ENCODE measurements at places on chromosomes 7 and 10. TPM values are rescaled to one million over a fixed set of nuclear protein-coding genes. Genes with fewer than 3 reads are reported as not detected.

- no peak for DNase-seq
These were observed 45.9 kb downstream of the CREM start for GRCh38 chr10:35172574-35172973.

DNA sequence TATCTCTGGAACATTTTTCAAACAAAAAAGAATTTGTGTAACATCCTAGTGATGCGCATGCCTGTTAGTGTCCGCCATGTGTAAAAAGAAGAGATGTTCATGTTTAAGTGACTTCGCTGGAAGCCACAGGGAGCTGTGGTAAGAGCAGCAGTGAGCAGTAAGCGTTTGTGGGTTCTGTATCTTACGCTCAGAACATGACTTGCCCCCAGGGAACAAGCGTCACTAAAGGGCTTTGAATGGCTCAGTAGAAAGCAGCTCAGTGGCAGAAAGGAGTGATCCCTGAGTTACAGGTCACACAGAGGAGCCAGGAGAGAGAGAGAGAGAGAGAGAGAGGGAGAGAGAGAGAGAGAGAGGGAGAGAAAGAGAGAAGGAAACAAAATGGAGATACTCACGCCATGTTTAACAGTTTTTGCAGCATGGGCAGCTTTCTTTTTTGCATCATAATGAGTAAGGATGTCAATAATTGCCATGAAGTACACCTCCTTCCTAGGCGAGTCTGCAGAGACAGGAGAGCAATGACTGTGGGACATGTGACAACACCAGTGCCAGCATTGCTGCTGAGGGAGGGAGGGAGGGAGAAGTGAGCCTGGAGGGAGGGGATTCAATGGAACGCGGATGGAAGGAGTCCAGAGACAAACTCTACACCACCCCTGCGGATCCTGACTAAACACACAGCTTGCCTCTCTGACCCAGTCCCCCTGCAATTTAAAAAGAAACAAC is 174.6 kb downstream of the PIP4K2A start:
- no peak for DNase-seq

The HOXA2 gene
- not detected for total RNA-seq

DNA sequence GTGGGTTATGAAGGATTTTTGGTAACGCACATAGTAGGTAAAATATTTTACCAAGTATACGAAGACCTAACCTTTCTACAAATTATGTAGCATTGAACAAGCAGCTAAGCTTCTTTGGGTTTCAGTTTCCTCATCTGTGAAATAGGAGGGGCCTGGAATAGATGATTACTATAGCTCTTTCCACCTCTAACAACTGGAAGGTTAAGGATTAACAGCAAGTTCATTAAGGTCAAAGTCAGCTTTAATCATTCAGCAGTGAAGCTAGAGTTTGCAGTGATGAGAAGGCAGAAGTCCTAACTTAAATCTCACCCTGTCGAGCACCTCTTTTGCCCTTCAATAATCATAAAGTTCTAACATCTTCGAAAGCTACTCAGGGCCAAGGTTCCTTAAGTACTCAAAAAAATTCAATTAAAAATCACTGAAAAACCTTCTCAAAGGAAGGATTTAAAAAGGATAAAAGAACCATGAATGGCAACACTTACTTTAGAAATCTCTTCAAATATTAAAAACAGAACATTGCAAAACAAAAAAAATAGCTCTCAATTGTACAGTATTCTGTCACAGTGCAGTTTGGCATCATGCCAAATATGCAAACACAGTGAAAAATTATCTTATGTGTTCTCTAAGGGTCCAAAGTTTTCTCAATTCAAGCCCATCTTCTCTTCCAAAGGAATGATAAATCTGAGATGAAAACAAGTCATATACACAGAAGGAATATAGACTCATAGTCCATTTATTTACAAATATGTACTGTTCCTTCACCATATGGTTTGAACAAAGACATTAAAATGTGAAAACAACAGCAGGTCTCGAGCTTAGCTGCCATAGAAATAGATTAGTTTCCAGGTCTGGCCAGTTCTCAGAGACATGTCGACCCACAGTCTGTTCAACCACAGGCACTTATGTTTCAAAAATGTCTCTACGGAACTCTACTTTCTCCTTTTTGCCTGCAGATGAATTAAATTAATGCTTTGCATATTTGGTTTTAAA is 152.0 kb upstream of the SLC13A1 start:
- no peak for DNase-seq

- DNase-seq, result no peak
These were observed 306.4 kb downstream of the PAXIP1 start for GRCh38 chr7:154696556-154696955.

- no peak for DNase-seq
These were observed 13.0 kb upstream of the CHCHD1 start for GRCh38 chr10:73768881-73769280.

DNA sequence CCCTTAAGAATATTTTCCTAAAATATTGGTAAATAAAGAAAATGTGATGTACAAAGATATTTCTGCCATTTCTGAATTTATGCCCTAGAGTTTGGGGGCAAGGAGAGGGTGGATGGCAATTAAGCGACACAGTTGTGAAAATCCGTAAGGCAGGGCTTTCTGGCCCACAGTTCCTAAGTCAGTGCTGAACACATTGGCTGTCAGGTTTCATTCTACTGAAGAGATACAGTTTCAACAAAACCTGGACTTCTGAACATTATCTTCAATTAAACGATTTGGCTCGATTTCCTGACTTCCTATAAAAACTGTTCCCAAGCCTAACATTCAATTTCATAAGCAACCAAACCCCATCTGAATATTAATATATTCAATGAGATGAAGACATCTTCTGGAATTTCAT is 61.1 kb upstream of the NEBL start:
- no peak for DNase-seq

The PCGF6 gene
- total RNA-seq, result 12.5 TPM

The LIPF gene
- total RNA-seq, result not detected

The IRF5 gene
- 1.6 TPM for total RNA-seq

The ADAM22 gene
- total RNA-seq, result 90.6 TPM

DNA sequence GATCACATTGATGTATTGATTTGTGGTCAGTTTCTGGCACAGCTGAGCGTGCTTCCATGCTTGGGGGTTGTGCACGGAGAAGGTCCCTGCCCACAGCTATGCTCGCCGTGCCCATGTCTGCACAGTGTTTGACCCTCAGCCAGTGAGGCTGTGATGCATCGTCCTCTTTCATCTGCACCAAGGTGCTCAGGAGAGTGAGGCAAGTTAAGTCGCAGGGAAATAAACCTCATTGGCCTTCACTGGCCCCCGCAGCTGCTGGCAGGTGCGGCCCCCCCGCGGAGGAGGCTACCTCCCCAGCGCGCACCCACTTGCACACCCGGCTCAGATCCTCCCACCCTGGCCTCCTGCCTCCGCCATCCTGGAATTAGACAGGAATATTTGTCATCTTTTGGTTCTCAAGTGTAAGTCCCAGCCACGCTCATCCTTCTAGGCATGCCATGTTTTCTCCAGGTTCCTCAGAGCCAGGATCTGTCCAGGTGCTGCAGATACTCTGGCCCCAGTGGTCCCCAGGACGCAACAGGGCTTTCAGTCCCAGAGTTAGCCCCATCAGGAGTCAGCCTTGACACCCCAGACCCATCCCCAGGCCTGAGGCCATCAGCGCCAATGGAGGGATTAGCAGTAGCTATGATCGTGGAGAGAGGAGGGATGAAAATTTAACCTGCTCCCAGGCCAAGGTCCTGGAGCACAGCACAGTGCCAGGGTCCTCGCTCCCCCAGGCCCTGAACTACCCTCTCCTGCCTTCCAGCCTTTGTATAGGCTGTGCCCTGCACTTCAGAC is 93.7 kb downstream of the OAT start:
- no peak for DNase-seq

All from occipital lobe (tissue), 3 donors.